Omental fat pad (tissue), 4 donors: ENCODE measurements at places on chromosomes 16 and 17. TPM values are rescaled to one million over a fixed set of nuclear protein-coding genes. Genes with fewer than 3 reads are reported as not detected.

Gene CASKIN1
- 0.13 TPM for total RNA-seq

DNA sequence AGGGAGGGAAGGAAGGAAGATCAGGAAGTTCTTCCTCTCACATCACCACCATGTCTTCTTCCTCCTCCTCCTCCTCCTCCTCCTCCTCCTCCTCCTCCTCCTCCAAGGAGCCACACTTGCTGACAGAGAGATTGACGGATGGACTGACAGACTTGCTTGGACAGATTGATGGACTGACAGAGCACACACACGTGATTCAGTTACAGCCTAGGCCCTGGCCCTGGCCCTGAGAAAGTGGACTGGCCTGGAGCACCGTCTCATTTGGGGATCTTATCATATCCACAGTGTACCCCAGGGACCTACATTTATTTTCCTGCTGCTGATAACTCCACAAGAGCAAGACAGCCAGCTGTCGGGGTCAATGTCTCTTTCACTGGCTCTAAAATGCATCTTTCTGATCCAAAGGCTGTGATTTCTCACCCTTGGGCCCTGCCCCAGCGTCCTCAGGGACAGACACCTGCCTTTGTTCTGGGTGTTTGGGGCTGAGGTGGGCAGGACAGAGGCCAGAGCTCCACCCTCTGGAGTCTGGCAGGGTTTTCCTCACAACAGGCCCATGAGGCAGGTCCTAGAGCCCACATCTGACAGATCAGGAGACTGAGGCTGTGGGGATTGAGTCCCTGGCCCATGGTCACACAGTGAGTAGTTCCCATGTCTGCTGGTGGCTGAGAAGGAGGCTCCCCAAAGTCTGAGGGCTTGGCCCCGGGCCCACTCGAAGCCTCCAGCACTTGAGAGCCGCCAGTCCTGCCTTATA, 2.3 kb upstream of the P2RX1 start:
- no peak for DNase-seq

Gene WNT3
- total RNA-seq, result 1.1 TPM

GRCh38 chr17:77825621-77826020, 132.9 kb upstream of the TNRC6C start:
- DNase-seq, result no peak

GRCh38 chr17:78300962-78301820, 58.7 kb downstream of the SOCS3 start:
- no peak for DNase-seq

GRCh38 chr16:50977138-50977537, 173.9 kb downstream of the SALL1 start:
- DNase-seq, result no peak

GRCh38 chr16:71775949-71776348, 32.7 kb downstream of the AP1G1 start:
- DNase-seq, result no peak

- DNase-seq, result no peak
Observed at GRCh38 chr16:77410449-77410848, 24.4 kb downstream of the ADAMTS18 start.

DNA sequence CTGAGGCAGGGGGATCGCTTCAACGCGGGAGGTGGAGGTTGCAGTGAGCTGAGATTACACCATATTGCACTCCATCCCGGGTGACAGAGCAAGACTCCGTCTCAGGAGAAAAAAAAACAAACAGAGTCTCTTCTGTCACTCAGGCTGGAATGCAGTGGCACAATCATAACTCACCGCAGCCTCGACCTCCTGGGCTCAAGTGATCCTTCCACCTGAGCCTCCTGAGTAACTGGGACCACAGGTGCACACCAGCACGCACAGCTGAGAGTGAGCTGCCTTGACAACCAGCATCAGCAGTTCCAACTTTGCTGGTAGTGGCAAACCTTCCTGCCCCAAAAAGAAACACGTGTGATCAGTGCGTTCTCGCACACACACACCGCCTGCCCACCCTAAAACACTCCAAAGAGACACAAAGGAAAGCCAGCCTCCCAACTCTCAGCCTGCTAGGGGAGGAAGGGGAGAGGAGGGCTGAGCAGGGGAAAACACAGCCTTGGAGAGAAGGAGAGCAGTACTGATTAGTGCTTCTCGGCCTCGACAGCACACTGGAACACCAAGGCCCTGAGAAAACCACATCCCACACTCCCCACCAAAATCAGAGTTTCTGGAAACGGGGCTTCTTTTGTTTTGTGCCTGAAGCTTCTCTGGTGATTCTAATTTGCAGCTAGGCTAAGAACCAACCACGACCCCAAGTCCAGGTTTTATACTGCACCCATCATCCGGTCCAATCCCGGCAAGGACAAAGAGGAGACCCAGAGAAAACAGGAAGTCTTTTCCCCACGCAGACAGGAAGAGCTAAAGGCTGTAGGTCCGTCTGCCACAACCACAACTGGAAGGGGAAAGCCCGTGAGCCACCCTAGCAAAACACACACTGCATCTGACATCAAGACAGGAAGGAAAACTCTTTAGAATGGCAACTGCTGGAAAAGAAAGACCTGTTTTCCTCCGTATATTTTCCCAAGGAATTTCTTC, 28.8 kb downstream of the ZCCHC14 start:
- DNase-seq, result no peak

DNA sequence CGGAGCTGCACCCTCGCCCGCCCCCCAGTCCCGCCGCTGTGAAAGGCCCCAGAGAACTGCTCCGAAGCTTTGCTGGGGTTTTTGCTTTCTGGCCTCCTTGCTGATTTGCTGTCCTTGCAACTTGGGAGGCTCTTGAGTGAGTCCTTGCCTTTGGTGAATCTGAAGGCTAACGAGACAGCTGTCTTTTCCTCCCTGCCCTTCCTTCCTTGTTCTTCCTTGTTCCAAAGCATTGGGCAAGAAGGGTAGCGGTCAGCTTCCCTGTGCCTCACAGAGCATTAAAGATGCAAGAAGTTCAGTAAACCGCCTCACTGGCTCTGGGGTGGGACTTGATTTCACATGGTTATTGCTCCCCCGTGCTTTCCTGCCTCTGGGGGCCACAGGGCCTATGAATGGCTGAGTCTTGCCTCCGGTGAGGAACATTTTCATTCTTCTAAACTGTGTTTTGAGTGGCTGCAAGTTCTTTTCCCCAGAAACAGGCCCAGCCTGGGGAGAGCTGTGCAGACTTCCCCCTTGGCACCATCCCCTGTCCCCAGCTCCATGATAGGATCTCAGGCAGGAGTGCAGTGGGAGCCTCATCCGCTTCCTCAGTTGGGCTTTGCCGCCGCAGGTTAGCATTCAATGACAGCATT, 1.4 kb downstream of the YPEL2 start:
- no peak for DNase-seq

Gene TPSG1
- not detected for total RNA-seq

- no peak for DNase-seq
Observed at GRCh38 chr16:4966736-4967453, 8.8 kb downstream of the SEC14L5 start.

Gene KRT14
- total RNA-seq, result 3.0 TPM

- no peak for DNase-seq
Observed at GRCh38 chr17:2542456-2542855, 30.8 kb upstream of the METTL16 start.

DNA sequence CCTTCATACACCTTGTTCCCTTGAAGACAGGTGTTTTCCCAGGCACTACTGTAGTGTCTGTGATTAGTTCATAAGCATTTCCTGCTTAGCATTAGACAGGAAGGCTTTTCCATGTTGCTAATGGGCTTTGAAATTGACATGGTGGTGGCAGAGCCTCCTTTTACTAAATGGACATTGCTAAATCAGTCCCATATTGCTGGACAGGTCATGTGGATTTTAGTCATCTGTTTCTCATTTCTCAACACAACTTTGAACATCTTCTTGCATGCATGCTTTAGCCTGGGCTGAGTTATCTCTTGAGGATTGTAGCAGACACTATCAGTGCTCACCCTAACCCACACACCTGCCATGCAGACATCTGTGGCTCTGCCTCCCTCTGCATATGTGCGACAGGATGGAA, 13.7 kb upstream of the BCO1 start:
- no peak for DNase-seq

DNA sequence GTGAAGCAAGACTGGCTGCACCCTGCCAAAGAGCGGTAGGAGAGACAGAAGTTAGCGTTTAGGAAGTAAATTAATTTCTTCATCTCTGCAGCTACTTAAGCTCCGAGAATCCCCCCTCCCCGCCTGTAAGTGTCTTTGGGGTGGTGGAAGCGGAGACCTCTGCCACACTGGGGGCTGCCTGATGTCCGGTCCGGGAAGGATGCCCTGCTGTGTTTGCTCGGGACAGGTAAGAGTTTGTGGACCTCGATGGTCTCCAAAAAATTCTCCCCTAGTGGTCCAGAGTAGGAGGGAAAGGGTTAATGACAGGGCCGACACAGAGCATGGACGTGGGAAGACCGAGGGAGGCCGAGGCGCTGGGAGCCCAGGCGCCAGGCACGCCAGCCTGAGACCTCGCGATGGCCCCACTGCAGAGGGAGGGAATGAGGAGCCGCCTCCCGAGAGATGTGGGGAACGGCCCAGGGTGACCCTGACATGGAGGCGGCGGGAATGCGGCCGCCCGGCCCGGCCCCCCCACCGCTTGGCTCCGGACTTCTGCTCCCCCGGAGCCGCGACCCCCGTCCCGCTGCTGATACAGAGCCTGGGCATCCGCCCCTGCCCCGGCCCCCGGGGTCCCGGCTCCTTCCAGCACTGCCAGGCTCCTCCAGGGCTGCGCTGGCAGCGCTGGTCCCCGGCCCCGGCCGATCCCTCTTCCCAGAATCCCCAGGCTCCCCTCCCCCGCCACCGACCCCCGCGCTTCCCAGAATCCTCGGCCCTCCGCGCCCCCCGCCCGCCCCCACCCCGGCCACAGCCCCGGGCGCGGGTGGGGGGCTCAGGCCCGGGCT, 680 bp downstream of the ZNF629 start:
- DNase-seq, result no peak

- DNase-seq, result no peak
Observed at GRCh38 chr17:32356750-32357149, 6.8 kb downstream of the ZNF207 start.

GRCh38 chr16:77807021-77807420, 18.7 kb downstream of the VAT1L start:
- DNase-seq, result no peak

GRCh38 chr16:7083096-7083495, 249.5 kb upstream of the RBFOX1 start:
- no peak for DNase-seq

DNA sequence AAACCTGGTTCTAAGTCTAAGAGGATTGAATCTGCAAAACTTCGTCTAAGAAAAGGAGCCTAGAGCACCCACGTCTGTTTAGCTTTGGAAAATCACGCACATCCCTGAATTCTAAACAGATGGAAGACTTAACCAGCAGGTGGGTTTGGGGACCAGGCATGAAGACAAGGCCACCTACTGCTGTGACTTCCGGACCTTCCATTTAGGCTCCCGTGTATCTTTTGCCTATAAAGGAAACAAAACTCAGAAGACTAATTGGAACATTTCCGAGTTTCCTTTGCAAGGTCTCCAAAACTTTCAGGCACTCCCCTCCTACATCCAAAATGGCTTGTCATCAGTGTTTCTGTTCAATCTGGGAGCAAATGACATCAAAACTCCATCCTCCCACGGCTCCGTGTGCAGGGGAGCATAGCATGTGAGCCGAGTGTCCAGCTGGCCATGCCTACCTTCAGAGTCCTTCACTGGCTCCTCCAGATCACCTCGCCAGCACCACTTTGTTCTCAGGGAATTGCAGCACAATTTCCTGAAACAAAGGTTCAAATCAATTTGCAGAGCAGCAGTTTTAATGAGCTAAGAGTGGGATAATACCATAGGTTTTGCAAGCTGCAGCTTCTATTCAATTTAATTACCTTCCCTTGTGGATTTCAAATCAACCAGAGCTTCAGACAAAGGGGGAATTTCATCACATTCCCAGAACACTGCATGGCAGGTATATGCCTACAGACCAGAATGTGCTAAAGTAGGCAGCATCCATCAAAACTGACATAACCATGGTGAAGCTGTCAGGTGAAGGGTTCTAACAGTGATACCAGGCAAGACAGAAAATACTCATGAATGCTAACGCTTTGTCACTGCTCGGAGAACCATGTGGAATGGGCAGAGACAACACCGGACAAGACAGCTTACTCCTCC, 23.5 kb downstream of the CACNG1 start:
- DNase-seq, result no peak

DNA sequence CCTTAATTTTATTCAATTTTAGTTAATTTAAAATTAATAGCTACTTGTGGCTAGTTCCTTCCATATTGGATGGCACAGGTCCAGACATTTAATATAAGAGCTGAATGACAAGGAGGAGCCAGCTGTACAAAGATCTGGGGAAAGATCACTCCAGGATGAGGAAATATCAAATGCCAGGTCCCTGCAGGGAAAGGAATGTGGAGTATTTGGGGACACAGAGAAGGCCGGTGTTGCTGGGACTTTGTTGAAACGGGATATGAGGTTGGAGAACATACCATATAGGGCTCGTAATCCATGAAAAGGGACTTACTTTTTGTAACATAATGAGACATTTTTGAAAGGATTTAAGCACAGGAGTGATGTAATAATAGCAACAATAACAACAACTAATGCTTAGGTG, 426.8 kb downstream of the HS3ST4 start:
- no peak for DNase-seq

Gene CCDC200
- total RNA-seq, result not detected

Gene CA5A
- not detected for total RNA-seq

Gene GPR142
- not detected for total RNA-seq

DNA sequence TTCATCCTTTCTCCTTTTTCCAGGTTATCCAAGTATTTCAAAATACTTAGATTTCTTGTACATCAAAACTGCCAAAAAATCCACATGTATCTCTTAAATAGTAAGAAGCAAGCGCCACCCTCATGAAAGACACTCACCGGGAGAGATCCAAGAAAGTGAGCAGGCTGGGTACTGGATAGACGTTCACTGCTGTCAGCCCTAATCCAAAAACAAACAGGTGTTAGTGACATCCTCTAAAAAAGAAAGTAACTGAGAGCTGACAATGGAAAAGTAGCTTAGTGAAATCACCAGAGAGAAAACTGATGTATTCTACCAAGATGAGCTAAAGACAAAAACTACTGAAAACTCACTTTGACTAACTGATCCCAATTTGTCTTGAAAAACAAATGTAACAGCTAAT, 46.1 kb downstream of the MARVELD3 start:
- DNase-seq, result no peak

GRCh38 chr17:48066656-48067055, 18.5 kb downstream of the NFE2L1 start:
- DNase-seq, result no peak

- no peak for DNase-seq
Observed at GRCh38 chr16:12009922-12010321, 33.4 kb downstream of the SNX29 start.

DNA sequence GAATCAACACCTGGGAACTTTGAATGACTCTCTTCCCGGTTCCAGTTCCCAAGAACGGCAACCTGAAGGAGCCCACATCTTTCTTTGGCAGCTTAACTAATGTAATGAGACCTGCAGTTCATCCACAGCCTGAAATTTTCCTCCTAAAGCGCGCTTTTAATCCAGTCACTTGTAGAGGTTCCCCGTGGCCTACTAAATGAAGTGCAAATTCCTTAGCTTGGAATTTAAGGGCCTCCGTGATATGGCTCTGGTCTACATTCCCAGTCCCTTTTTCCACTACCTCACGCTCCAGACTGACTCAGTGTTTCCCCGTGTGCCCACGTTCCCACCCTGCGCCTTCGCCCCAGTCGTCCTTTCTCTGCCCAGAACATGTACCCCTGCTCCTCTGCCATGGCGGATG, 27.2 kb downstream of the FZD2 start:
- DNase-seq, result no peak
